ENCODE measurements at places on chromosomes 16 and 17.
A peak's percentile ranks its signal among the peaks of the same experiment; 100 is the strongest.

- peak; percentile 82 for DNase-seq
Observed at GRCh38 chr17:17837380-17837821, 615 bp upstream of the SREBF1 start.

DNA sequence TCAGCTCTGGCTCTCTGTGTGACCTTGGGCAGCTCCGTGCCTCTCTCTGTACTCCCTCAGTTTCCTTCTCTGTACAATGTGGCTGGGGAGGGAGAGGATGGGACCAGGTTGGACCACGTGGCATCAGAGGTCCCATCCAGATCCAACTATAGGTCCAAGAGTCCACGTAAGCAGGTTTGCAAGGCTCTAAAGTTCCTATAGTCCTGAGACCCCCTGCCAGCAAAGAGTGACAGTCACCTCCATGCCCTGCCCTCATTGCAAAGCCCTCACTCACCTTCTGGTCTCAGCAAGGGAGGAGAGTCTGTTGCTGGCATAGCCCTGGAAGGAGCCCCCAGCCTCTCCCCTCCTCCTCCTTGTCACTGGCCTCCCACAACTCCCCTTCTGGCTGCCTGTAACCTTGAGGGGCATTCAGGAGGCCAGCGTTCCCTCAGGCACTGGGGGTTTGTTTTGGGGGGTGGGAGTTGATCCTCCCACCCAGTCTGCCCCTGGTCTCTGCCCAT, 6.1 kb upstream of the DRC7 start:
- DNase-seq, result no peak

DNA sequence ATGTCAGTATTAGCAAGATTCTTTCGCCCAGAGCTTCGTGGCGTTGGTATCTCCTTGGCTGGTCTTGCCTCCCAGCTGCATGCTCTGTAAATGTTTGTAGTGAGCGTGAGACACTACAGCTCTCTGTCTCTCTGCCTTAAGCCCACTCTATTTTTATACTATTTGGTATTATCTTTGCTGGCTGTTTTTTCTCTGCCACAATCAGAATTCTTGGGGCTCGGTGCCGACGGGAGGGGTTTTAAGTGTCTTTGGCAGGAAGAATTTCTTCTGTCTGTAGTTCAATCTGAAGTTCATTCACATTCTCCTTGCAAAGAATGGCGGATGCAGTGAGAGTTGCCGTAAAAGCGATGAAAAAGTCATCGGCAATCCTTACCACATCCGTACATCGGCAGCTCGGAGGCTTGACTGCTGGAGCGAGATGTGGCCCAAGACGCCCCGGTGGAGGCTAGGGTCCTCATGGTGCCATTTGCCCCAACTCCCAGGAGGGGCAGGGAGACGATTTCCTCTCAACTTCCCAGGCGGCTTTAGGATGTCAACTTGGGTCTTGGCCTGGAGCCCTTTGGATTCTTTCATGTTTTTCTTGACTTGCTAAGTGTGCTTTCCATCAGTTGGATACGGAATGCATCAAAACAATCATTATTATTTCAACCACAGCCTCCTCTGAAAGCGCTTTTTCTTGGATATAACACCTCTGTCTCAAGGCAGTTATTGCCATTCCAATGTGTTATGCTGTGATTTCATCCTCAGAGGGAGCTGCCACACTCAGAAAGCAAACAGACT, 132.3 kb upstream of the SDK2 start:
- DNase-seq, result no peak

- DNase-seq, result peak; percentile 18
Observed at GRCh38 chr17:43733956-43734355, 24.6 kb downstream of the SOST start.

DNA sequence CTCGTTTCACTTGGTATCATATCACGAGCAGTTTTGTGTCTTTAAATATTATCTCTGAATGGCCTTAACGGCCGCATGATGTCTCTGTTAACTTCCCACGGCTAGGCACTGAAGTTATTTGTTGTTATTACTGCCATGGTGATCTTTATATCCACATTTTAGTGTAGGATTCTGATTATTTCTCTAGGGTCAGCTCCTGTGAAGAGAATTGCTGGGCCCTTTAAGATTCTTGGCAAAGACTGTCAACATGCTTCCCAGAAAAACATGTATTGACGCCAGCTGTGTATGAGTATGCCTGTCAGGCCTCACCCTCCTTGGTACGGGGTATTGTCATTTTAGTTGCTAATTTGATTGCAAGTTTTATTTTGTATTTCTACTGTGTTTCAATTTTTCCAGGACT, 263.5 kb downstream of the SNX29 start:
- no peak for DNase-seq

GRCh38 chr17:76982408-76983074, 114.3 kb downstream of the MGAT5B start:
- DNase-seq, result no peak

- peak; percentile 37 for DNase-seq
Observed at GRCh38 chr16:1414532-1415260, at the start of gene UNKL. UNKL (minus strand) TSS chr16:1414704; CDS start chr16:1414691, 13 bp downstream.

DNA sequence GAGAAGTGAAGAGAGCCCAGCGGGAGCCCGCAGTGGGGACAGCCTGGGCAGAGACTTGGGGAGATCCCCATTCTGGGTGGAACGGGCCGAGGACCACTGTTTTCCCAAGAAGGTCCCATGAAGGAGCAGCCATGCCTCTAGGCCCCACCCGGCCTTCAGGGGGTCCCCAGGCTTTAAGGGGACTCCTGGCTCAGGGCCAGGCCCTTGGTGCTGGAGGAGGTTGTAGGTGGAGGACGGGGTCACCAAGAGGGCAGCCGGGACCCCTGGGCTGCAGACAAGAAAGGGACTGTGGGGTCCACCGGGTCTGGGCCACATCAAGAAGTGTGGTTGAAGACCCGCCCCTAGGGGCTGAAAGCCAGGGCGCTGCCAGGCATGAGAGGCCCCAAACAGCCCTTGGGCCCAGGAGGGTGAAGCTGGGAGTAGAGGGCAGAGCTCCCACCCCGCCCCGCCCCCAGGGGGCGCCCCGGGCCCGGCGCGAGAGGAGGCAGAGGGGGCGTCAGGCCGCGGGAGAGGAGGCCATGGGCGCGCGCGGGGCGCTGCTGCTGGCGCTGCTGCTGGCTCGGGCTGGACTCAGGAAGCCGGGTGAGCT, at the start of gene PRSS21:
TSS of gene PRSS21 (plus strand) at position 487 of the 589 bp plus-strand sequence. CDS start at position 519, 32 bp downstream.
- DNase-seq, result no peak

- DNase-seq, result no peak
Observed at GRCh38 chr17:49986396-49987289, 8.4 kb downstream of the DLX3 start.

DNA sequence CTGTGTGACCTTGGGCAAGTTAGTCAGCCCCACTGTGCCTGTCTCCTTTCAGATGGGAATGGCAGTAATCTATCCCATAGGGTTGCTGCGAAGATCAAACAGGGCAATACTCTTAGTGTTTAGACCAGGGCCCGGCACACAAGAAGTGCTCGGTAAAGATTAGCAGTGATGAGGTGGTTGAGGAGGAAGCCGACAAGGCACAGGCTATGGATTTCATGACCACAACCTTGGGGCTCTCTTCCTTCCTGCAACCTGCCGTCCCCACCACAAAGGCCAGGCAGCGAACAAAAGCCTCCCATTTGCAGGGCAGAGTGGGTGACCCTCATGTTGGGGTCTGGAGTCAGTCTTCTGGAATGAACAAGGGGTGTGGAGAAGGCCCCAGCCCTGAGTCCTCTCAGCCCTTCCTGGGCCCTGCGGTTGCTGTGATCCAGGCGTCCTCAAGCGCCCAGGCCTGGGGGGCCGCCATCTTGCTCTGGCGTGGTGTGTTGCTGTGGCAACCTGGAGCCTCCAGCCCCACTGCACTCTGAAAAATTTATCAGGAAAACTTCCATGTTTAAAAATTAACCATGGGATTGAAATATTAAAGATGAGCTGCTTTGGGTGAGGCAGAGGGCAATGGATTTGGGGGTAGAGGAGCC, 9.8 kb downstream of the ADAM11 start:
- no peak for DNase-seq

DNA sequence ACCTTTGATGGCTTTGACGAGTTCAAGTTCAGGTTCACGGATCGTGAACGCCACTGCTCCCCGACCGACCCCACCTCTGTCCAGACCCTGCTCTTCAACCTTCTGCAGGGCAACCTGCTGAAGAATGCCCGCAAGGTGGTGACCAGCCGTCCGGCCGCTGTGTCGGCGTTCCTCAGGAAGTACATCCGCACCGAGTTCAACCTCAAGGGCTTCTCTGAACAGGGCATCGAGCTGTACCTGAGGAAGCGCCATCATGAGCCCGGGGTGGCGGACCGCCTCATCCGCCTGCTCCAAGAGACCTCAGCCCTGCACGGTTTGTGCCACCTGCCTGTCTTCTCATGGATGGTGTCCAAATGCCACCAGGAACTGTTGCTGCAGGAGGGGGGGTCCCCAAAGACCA, 17.6 kb downstream of the NOD2 start:
- DNase-seq, result no peak

- DNase-seq, result no peak
Observed at GRCh38 chr16:53803998-53804397, 100.0 kb downstream of the FTO start.

DNA sequence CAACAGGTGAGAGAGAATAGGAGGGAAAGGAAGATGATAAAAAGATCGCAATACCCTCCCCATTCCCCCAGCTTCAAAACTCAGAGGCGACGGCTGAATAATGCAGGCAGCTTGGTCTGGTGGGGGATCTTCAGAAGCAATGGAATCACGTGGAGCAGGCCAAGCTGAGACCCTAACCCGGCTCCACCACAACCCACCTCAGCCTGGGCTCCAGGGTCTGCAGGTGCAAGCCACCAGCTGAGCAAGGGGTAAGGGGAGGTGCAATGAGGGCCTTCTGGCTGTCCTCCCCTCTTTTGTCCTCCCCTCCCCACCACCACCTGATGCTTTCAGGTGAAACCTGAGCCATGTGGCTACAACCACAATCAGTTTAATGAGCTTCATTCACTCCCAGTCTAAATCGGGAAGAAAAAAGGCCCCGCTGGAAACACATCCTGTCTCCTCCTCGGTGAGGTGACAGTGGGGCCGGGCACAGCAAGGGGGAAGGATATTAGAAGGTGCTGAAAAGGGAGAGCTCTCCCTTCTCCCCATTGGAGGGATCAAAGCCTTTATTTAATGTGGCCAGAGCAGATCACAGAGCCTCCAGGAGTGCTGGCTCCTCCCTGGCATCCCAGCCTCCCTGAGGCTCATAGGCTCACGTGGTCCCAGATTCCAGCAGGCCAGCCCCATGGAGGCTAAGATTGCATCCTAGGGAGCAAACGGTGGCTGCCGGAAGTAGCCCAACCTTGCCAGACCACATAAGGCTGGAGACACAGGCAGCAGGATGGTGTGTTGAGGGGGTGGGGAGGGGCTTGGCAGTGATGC, 261.0 kb downstream of the SOX9 start:
- peak; percentile 61 for DNase-seq

DNA sequence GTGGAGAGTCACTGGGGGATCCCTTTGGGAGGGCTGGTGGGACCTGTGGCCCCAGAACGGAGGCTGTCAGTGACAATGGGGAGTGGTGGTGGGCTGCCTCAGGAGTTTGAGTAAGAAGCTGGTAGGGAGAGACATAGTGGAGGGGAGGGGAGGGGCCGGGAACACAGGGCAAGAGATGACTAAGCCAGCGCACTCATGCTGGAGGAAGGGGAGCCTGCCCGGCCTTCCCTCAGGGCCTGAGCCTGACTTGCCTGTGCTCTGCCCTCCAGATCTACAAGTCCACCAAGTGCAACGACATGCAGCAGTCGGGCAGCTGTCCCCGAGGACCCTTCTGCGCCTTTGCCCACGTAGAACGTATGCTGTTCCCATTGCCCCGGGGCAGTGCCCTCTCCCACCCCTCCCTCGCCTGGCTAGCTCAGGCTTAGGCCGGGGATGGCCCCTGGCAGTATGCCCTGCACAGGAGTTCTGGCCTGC, 29.3 kb downstream of the UNC13D start:
- peak; percentile 82 for DNase-seq

DNA sequence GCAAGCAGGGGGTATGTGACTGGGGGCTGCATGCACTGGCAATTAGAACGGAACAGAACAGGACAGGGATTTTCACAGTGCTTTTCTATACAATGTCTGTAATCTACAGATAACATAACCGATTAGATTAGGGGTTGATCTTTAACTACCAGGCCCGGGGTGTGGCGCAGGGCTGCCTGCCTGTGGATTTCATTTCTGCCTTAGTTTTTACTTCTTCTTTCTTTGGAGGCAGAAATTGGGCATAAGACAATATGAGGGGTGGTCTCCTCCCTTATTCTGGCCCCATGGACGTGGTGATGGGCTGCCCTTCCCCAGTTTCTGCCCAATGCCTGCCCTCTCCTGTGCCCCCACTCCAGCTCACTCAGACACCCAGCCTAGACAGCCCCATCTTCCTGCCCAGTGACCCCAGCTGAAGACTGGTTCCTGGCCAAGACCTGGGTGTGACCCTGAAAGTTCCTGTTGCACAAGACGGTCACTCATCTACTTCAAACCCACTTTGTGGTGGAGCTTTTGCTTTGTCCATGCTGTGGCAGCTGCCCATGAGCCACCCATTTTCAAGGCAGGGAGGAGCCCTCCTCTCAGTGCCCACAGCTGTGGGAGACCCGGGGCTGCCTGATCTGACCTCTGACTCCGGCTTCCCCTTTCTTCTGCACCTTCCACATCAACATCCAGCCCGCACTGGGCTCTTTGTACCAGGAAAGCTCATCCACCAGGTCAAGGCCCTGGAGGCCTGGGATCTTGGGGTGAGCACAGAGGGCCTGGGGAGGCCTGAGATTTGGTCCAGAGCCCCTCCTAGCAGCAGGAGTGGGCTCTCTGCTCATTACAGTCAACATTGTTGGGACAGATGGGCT, 18.6 kb downstream of the ALOX12B start:
- no peak for DNase-seq

DNA sequence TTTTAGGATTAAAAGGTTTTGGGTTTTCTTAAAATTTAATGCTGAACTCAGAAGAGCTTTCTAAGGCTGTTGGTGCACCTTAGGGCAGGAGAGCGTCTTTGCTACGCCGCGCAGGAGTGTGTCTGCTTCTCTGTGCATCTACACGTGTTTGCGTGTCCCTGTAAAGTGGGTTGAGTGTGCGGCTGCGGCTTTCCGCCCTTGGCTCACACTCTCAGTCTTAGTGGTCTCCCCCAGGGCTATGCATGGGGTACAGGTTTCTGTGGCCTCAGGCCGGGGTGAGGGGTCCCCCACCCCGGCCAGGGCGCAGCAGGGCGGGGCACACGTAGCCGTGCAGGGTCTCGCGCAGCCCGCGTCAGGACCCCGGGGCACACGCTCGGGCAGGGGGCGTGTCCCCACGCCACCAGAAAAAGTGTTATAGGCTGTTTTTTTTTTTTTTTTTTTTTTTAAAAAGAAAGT, 727 bp upstream of the TENT4B start:
- DNase-seq, result peak; percentile 59

- DNase-seq, result no peak
Observed at GRCh38 chr17:67576471-67577115, 141.1 kb upstream of the NOL11 start.

GRCh38 chr16:8370374-8371270, 219.7 kb downstream of the TMEM114 start:
- peak; percentile 83 for DNase-seq

DNA sequence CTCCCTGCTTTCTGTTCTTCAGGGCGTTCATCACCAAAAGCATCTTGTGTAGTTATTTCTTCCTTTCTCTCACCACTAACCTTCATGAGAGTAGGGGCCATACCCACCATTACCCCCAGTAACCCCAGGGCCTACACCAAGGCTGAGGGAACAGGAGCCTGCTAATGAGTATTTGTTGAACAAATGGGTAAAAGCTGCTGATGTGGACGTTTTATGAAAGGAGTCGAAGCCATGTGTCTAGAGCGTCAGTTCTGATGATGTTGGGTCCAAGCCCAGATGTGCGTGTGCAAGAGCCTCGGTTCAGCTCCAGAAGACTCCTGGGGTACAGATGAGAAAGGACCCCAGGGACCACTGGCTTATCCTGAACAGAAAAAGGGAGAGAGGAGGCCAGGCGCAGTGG, 77.1 kb upstream of the TBC1D3K start:
- DNase-seq, result no peak

Data from RPMI7951 (cell line).